ENCODE measurements at places on chromosomes 1 and 21.

DNA sequence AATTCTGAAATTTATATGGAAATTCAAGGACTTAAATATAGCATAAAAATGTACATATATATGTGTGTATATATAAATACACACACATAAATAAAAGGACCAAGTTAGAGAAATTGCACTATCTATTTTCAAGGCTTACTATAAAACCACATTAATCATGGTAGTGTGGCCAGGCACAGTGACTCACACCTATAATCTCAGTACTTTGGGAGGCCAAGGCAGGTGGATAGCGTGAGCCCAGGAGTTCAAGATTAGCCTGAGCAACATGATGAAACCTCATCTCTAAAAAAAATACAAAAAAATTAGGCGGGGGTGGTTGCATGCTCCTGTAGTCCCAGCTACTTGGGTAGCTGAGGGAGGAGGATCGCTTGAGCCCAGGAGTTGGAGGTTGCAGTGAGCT is 171.4 kb upstream of the GORAB start:
- DNase-seq: no peak

GRCh38 chr1:9062846-9063245 is 6.6 kb downstream of the SLC2A5 start:
- DNase-seq: no peak

DNA sequence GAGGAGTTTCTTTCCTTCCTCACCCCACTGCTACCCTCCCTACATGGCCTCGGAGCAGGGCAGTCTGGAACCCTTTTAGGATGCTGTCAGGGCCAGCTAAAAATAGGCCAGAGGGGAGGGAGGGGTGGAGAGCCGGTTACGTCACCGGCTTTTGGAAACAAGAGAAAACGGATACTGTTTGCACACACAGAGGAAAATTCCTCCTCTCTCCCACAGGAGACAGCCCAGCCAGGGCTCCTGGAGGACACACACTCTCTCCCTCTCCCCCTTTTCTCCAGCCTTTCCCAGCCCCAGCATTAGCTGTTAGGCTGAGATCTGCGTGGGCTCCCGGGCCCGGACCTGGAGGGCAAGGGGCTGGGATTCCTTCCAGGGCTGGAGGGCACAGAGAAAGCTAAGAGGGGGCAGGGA is 20.0 kb upstream of the ALDH4A1 start:
- DNase-seq: no peak

GRCh38 chr1:225242611-225243010 is 185.2 kb downstream of the LBR start:
- DNase-seq: peak; percentile 56

Data from NCI-H2081 treated with DMSO at 0.1 percent for 48 hours (cell line).